A549 (cell line): ENCODE measurements at places on chromosomes 2 and 18.

GRCh38 chr2:83650161-83650560 lies 808.9 kb downstream of the SUCLG1 start:
- DNase-seq: no peak

GRCh38 chr18:56323673-56324072 lies 314.7 kb downstream of the TXNL1 start:
- no peak for DNase-seq

DNA sequence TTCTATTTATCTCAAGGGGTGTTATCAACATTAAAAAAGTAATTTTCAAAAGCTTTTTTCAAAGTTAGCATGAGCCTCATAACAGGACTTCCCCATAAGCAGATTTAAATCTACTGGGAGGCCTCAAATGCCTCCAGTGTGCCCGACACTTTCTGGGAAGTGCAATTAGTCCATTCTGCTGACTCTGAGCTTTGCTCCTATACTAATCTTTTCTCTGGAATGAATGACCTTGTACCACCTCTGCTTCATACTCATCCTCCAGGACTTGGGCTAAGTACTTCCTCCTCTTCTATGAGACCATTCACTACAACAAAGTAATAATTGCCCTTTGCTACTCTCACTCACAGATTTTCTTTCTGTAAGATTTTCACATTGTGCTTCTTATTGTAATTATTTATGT lies 111.1 kb downstream of the RIT2 start:
- DNase-seq: no peak

DNA sequence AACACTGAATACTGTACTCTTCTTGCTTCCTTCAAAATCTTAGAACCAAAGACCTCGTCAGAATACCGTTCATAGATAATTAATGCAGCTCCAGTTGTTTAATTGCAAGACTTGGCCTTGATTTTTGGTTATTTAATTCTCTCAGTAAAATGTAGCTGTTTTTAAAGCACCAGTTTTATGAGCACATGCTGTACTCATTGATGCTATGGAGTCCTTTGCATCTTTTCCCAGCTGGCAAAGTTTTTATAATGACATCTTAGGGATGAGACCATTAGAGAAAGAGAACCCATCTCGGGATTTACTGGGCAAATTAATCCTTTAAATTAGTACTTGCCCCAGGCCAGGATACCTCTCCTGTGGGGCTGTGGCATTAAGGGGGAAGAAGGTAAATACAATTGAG lies 199.3 kb downstream of the MEMO1 start:
- no peak for DNase-seq

GRCh38 chr2:241984658-241985057 lies 115.1 kb downstream of the RTP5 start:
- DNase-seq: no peak

DNA sequence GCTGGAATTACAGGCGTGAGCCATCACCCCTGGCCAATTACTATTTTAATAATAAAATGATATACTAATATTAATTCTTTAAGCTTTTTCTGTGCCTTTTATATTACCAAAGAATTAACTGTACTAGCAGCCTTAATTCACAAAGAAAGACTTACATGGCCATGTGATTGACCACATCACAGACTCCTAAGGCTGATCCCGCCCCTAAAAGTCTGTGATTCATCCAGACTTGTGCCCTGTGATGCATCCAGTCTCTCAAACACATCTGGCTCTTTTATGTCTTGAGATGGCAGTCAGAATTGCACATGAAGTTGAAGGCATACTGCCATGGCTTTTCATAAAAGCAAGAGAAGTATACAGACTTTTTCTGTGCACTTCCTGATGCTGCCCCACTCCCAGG lies 91.7 kb downstream of the DTNA start:
- no peak for DNase-seq

- no peak for DNase-seq
These were observed 621 bp downstream of the TXNL1 start for GRCh38 chr18:56637711-56638231.

DNA sequence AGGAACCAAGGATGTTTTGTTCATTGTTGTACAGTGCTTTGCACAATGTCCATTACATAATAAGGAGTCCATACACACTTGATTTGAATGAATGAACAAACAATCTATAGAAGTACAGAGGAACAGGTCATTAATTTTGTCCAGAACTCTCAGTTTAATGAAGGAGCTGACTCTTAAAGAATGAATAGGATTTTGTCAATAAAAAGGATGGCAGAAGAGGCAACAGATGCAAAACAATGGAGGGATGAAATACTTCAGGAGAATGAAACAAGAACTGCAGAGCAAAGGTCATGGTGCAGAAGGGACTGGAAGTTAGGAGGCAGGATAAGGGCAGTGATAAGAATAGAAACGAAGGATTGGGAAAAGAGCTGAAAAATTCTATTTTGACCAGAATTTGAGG lies 28.7 kb upstream of the COL5A2 start:
- no peak for DNase-seq

GRCh38 chr2:41894563-41895333 lies 153.1 kb upstream of the PKDCC start:
- peak; percentile 22 for DNase-seq

DNA sequence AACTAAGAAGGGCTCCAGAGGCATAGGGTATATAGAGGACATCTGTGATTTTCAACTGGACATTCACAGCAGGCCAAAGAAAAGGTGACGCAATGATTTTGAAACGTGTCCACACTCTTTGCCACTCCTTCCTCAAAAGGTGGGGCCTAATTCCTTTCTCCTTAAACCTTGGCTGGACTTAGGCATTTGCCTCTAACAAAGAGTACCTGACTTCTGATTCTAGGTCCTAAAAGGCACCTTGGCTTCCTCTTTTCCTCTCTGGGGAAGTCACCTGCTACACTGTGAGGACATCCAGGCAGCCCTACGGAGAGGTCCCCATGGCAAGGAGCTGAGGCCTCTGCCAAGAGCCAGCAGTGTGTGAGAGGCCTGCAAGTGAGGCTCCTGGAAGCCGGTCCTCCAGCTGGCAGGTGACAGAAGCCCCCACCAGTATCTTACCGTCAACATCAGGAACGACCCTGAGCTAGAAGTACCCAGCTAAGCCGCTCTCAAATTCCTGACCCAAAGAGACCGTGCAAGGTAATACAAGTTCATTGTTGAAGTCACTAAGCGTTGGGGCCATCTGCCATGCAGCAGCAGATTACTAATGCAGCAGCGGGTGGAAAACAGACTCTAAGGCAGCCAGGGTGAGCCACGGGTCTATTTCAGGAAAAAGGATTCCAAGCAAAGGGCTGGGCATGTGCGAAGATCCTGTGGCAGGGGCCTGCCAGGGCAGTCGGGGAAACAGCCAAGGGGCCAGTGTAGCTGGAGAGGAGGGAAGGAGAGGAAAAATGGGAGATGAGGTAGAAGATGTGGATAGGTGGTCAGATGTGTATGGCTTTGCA lies 7.4 kb upstream of the HES6 start:
- DNase-seq: no peak

GRCh38 chr2:154408786-154409185 lies 289.7 kb upstream of the KCNJ3 start:
- no peak for DNase-seq

- no peak for DNase-seq
These were observed 6.8 kb downstream of the GALM start for GRCh38 chr2:38672445-38673391.

DNA sequence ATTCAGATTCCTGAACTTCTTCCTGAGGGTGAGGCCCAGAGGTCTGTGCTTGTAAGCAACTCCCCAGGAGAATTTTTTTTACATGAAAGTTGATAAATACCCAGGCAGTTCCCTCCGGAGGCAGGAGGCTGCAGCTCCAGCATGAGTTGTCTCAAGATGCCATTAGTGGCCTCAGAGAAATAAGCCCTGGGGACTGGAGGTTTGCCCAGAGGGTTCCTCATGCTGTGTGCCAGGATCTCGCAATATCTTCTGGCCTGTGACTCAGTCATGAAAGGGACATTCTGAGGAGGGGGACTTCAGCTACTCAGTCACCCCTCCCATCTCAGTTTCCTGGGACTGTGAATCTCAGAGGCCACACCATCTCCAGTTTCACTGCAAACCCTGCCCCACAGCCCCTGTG lies 49.9 kb downstream of the LYPD1 start:
- no peak for DNase-seq

DNA sequence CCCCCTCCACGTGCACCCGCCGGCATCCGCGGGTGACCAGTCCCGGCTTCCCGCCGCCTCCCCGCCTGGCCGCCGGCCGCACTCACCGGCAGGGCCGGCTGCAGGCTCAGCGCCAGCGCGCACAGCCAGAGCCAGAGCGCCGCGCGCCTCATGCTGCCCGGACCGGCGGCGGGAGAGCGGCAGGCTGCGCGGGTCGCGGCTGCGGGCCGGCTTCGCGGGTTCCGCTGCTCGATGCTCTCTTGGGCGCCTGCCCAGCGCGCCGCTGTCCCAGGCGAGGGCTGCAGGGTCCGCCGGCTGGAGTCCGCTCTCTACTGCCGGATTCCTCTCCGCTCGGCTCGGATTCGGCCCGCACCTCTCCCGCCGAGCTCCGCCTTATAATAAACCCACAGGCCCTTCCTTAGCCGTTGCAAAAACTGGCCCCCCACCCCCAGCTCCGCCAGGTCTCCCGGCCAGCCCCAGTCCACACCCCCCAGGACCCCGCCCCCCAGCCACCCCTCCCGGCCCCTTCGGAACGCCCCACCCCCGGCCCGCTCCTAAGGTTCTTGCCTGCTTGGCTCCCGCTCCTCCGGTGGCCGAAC lies at the start of gene SDC1:
SDC1 (minus strand) TSS at position 415 of the 578 bp plus-strand sequence; CDS start at position 152, 263 bp downstream.
- peak; percentile 82 for DNase-seq

GRCh38 chr18:74880706-74881278 lies 283.1 kb downstream of the ZNF407 start:
- no peak for DNase-seq

DNA sequence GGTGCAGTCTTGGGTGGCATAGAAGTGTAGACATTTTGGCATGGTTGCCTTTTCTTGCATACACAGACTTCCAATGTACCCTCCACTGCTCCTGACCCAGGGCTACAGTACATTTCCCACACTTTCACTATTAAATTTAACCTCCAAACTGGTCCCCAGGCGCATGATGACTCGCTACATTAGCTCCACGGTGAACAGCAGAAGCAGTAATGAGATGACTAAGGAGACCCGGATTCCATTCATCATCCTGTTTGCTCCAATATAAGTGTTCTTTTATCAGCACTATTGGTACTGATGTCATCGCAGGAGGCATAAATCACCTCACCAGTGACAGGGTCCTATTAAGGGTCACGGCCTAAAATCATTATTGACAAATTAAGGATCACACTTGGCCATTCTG lies 316.5 kb downstream of the EN1 start:
- DNase-seq: no peak

GRCh38 chr18:59921384-59921891 lies 21.6 kb downstream of the PMAIP1 start:
- no peak for DNase-seq

GRCh38 chr2:199207011-199207410 lies 250.7 kb downstream of the SATB2 start:
- no peak for DNase-seq

GRCh38 chr2:148899638-148900318 lies 24.8 kb downstream of the KIF5C start:
- DNase-seq: no peak

DNA sequence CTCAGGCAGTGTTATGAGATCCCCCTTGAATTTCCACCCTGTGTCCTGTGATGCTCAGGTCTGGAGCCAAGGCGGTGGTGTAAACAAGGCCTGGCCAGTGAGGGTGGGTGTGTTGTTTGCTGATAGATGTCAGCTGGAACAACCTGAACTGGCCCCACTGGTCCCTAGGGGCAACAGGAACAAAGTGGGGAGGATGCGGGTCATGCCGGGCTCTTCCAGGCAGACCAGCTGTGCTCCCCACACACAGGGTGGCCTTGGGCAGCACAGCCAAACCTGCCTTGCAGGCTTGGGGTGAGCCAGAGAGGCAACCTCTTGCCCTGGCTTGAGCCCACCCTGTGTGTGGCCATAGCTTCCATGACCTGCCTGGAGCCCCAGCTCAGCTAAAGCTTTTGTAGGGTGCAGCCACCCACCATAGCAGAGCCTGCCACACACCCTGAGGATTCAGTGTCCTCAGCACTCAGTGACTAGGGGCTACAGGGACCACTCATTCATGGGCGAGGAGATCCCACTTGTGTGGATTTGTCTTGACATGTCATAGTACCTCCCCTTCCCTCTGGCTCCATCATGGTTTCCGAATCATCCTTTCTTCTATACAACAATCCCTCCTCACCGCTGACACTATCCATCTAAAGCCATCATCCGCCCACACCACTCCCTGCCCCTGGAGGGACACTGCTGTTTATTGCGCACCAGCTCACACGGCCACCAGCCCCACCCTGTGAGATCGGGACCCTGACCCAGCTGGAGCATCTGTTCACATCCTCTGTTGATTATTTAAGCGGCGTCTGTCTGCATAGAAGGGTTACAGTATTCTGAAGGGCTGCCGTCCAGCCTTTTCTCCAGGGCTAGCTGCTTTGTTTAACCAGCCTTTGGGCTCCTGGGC lies 268.8 kb downstream of the CYP26B1 start:
- no peak for DNase-seq

DNA sequence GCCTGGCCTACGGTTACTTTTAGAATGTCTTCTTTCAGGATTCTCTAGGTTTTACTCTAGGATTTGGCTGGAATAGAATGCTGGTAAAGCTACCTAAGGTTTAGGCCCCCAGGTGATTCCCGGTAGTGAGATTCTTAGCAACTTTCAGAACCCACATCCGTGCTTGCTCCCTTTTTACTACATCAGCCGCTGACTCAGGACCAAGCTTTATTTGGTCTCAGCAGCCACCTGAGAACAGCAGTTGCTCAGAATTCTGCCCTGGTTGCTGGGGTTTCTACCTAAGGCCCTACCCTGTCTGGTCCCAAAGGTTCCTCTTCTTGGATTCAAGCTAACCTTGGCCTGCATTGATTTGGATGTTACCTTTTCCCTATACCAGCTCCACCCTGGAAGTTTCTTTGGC lies 36.1 kb upstream of the NDUFV2 start:
- DNase-seq: no peak

DNA sequence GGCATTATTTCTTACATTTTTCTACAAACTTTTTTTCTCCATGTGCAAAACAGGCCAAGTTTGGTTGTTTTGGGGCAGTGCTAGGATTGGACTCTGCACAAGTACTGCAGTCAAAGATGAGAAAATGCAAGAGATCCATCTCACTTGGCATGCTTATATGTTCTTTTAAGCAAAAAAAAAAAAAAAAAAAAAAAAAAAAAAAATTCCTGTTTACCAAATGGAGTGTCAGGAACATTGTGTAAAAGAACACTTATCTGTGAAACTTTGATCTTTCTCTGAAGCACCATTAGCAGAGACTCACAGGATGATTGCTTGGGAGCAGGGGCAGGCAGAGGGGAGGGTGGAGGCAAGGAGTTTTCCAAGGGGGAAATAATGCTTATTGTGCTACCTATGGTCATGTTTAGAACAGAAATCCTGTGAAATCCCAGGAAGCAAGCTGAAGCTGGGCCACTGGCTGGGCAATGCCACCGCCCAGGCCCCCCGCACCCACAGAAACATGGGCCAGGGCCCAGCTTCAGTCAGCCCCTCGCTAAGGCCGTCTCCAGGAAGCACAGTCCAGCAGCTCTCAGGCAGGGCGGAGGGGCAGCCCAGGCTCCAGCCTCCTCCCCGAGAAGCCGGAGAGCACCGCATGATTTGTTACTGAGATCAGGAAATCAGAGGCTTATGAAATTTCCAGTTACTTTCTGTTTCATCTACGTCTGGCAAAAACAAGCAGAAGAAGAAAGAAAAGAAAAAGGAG lies 229.4 kb downstream of the ZNF516 start:
- DNase-seq: no peak

- DNase-seq: no peak
These were observed 58.1 kb downstream of the INPP4A start for GRCh38 chr2:98502556-98503335.
